A673 (cell line): ENCODE measurements at places on chromosomes 7 and 10. TPM values are rescaled to one million over a fixed set of nuclear protein-coding genes. Genes with fewer than 3 reads are reported as not detected.
A peak's percentile ranks its signal among the peaks of the same experiment; 100 is the strongest.

DNA sequence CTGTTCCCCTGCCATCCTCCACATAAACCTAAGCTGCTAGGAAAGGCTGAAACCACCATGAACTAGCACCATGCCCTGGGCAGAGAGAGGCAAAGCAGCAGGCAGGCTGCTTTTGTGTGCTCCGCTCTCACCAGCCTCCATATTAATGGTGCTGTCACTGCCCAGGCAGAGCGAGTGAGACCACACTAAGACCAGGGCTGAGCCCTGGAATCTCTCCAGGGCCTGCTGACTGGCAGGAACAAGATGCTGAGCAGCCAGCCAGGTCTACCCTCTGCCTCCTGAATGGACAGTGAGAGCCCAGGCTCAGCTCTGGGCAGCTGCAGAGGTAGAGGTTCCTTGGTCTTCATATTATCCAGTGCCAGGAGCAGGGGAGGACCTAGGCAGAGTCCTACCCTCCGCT is 1.6 kb upstream of the CRHR2 start:
- DNase-seq, result no peak

DNA sequence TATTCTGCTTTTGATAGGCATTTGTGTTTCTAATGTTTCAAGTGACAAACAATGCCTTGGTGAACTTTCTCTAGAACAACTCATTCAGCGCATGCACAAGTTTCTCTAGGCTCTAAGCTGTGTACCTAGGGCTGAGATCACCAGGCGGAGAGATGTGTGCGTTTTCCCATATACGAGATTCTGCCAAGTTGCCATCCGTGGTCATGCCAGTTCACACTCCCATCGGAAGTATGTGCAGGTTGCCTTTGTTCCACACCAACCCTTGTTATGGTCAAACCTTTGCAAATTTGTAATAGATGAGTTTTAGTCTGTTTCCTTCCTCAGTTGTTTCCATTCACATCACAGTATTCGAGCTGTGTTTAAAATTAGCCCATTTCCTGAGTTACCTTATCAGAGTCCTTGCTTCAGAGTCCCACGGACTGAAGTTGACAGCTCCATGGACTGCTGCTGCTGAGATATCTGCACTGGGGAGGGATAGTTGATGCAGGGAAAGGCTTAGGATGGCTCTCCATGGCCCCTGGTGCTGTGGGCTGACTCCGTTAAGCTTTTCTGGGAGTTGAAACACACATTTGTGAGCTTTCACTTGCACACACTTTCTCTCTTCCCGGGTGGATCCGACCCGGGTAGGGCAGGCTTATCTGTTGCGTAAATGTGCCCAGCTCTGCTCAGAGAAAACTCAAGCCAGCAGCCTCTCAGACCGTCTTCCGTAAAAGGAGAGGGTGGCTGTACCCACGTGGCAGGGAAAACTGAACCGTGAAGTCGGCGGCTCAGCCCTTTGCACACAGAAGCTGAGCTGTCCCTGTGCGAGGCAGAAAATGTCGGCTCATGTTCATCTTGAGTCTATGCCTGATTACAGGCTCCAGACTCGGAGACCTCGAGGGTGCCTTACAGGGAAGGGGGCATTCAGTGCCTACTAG is 49.4 kb downstream of the HK1 start:
- peak; percentile 76 for DNase-seq

DNA sequence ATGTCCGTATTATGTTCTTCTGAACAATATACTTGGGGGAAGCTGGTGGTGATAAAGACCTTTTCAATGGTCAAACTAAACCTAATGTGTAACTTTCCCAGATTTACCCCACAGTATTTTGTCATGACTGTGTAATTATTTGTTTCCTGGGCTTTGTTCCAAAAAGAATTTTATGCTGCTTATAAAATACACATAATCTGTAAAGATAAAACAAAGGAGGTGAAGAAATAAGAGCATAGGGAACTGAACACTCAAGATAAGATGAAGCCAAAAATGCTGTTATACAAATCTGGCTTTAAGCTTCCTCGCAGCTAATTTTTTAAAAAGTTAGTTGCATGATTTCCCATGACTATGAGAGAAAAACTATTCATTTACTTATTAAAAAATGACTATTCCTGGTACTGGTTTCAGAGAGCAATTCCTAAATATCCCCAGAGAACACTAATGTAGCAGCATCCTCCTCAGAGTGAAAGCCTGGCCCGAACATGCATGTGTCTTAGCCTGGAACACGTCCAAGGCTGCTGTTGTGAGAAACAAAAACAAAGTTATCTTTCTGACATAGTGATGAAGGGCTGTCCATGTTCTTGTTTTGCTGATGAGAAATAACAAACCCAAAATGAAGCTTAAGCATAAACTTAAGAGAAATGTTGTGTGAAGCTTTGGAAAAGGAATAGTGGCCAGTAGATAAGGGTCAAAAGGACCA is 33.9 kb downstream of the MALSU1 start:
- peak; percentile 48 for DNase-seq

VAX1 gene
- total RNA-seq, result 65.1 and 74.4 TPM in 2 replicates

KEL gene
- total RNA-seq, result not detected in 2 replicates

SEMA3D gene
- 23.3 and 32.0 TPM in 2 replicates for total RNA-seq
